ENCODE measurements at places on chromosomes 6 and 20. TPM values are rescaled to one million over a fixed set of nuclear protein-coding genes. Genes with fewer than 3 reads are reported as not detected.

SCRT2 gene
- total RNA-seq = not detected

CDKAL1 gene
- total RNA-seq = 14.7 TPM

TAAR9 gene
- total RNA-seq = not detected

RNF182 gene
- 5.0 TPM for total RNA-seq

KCNS1 gene
- 2.0 TPM for total RNA-seq

PI16 gene
- 3.8 TPM for total RNA-seq

CST4 gene
- total RNA-seq = not detected

COL9A1 gene
- 1.7 TPM for total RNA-seq

GNAS-AS1 gene
- total RNA-seq = 0.80 TPM

SLC17A3 gene
- total RNA-seq = not detected

CD93 gene
- 239 TPM for total RNA-seq

NR2E1 gene
- total RNA-seq = not detected

EBF4 gene
- total RNA-seq = 15.8 TPM

ELOVL5 gene
- total RNA-seq = 91.0 TPM

PTPRT gene
- total RNA-seq = 10.6 TPM

DNA sequence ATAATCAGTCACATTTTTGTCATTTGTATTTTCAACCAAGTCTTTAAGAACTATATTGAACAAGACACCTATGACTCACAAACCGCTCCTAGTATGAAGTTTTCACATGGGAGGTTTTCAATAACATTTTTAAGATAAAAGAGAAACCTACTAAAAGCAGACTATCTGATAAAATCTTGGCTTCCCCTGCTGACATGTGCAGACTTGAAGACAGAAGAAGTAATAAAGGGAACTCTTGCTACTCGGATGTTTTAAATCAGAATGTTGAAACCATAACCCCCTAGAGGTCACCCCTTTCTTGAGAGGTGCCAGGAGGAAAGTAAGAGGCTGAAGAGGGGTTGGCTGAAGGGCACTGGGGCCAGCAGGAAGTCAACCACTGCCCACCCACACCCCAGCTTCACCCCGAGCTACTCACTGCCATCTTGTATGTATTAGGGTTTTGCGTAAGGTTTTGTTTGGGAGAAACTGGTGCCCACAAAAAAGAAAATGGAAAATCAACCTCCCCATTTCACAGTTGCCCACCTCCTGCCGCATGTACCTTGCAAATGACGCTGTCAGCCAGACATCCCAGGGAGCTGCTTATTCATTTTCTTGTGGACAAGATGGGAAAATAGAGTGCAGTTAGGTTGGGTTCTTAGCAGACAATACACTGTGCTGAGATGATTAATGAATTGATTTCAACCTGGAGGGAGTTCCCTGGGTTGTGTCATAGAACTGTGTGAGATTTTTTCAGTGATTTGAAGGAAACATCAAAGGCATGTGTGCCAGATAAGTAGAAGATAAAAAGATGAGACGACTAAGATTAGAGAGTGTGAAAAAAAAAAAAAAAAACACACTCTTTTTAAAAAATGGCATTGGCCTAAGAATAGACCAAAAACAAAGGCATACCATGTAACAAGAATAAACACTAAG lies 83.2 kb upstream of the TAB2 start:
- no peaks in the 10 kb centered on the region for H3K27me3 ChIP-seq
- no peak overlapping the region for H3K27ac ChIP-seq
- H3K4me3 ChIP-seq = no peak overlapping the region
- DNase-seq = no peak
- no peaks in the 10 kb centered on the region for H3K4me1 ChIP-seq
- H3K36me3 ChIP-seq = no peaks in the 10 kb centered on the region

- H3K27me3 ChIP-seq = no peaks in the 10 kb centered on the region
- peak; percentile 9 for DNase-seq
- no peak overlapping the region for H3K4me3 ChIP-seq
- H3K27ac ChIP-seq = no peak overlapping the region
- H3K36me3 ChIP-seq = no peaks in the 10 kb centered on the region
Observed at GRCh38 chr20:61370841-61371303, 118.8 kb downstream of the CDH4 start.

DNA sequence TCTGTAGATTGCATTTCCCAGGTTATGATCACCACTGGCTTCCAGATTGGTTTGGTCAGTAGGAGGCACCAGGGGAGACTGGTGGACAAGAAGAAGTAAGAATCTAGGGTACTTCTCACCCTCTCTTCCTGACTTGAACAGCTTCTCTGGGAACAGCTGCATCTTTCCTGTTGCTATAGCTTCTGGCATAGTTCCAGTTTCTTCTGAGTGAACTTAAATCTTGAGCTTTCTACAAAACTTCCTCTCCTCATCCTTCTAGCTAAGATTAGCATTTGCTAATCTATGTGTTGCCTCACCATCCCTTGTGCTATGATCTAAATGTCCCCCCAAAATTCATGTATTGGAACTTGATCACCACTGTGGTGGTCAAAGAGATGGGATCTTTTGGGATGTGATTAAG lies 724.6 kb downstream of the UTRN start:
- no peak overlapping the region for H3K27ac ChIP-seq
- H3K27me3 ChIP-seq = no peaks in the 10 kb centered on the region
- H3K36me3 ChIP-seq = no peaks in the 10 kb centered on the region
- DNase-seq = no peak

DNA sequence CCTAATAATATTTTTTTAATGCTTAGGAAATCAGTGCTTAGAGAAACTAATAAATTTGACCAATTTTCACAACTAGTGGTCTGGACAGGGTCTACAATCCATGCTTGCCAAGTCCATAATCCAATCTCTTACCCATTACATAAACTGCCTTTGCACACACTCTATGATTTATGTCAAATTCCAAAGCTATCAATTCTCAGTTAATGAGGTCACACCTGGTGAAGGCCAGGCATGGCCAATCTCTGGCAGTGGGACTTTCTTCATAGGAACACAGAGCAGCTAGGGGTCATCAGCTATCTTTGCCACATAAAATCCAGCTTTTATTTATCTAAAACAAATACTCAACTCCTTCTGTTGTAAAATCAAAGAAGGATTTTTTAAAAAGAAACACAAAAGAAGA lies 21.2 kb downstream of the PAK5 start:
- H3K4me1 ChIP-seq = no peaks in the 10 kb centered on the region
- no peak for DNase-seq
- no peaks in the 10 kb centered on the region for H3K27me3 ChIP-seq

- no peak overlapping the region for H3K27ac ChIP-seq
- no peak overlapping the region for H3K4me3 ChIP-seq
- no peak for DNase-seq
- H3K4me1 ChIP-seq = no peaks in the 10 kb centered on the region
Observed at GRCh38 chr20:43761386-43762340, 34.9 kb upstream of the GTSF1L start.

- no peaks in the 10 kb centered on the region for H3K36me3 ChIP-seq
- no peak overlapping the region for H3K4me3 ChIP-seq
- H3K27ac ChIP-seq = no peak overlapping the region
- H3K4me1 ChIP-seq = peaks cover 4% of the 10 kb centered on the region
- H3K27me3 ChIP-seq = no peaks in the 10 kb centered on the region
Observed at GRCh38 chr6:155366325-155366724, 52.0 kb upstream of the TFB1M start.

- H3K27ac ChIP-seq = peak within 1 kb of the TSS; percentile 49
- peaks cover 3% of the 10 kb centered on the region for H3K36me3 ChIP-seq
- peak; percentile 87 for DNase-seq
- H3K4me3 ChIP-seq = peak within 1 kb of the TSS; percentile 78
- H3K27me3 ChIP-seq = no peaks in the 10 kb centered on the region
Observed at GRCh38 chr6:73452107-73452461, at the start of gene CGAS. CGAS (minus strand) TSS chr6:73452297; CDS start chr6:73452181, 116 bp downstream.

- no peak overlapping the region for H3K4me3 ChIP-seq
- H3K27me3 ChIP-seq = no peaks in the 10 kb centered on the region
- DNase-seq = no peak
Observed at GRCh38 chr6:16504609-16505008, 256.7 kb downstream of the ATXN1 start.

DNA sequence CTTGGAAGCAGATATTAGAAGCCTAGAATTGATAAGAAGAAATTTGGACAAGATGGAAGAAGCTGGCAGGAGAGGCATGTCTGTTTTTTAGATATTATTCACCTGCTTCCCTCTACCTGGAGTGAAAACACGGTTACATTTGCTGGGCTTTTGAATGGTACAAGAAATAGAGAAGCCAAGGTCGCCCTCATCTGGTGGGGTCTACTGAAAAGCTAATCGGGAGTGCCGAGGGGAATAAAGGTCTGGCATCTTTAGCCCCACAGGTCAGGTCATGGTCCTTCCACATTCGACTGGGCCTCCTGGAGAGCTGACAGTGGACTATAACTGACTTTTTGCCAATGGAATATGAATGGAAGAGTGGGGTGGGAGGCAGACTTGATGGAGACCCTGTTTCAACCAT lies 4.6 kb upstream of the C2 start:
- no peak overlapping the region for H3K4me3 ChIP-seq
- H3K27ac ChIP-seq = no peak overlapping the region
- no peaks in the 10 kb centered on the region for H3K36me3 ChIP-seq
- no peaks in the 10 kb centered on the region for H3K4me1 ChIP-seq
- DNase-seq = no peak

- peaks cover 9% of the 10 kb centered on the region for H3K4me1 ChIP-seq
- no peak overlapping the region for H3K4me3 ChIP-seq
- H3K27me3 ChIP-seq = no peaks in the 10 kb centered on the region
- DNase-seq = no peak
- no peak overlapping the region for H3K27ac ChIP-seq
Observed at GRCh38 chr6:25483943-25484342, 168.1 kb upstream of the SCGN start.

DNA sequence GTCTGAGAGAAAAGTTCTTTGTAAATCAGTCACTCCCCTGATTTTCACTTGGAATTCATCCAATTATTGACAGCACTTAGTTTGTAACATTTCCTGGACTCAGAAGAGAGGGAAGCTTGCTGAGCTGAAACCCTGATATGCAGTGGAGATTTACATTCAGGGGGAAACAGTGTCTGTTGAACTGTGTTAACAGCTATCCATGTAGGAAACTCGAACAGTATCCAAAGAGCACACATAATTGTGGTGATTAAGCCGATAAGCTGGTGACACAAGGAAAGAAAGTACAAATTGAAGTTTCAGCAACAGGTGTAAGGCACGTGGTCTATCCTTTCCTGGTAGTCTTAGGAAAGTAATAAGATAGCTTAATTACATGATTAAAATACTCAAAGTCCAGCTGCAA lies 78.1 kb upstream of the FLRT3 start:
- no peak for DNase-seq
- no peak overlapping the region for H3K27ac ChIP-seq
- no peaks in the 10 kb centered on the region for H3K4me1 ChIP-seq
- H3K36me3 ChIP-seq = no peaks in the 10 kb centered on the region

- DNase-seq = no peak
- no peak overlapping the region for H3K4me3 ChIP-seq
- H3K27ac ChIP-seq = no peak overlapping the region
- no peaks in the 10 kb centered on the region for H3K27me3 ChIP-seq
- H3K36me3 ChIP-seq = no peaks in the 10 kb centered on the region
- H3K4me1 ChIP-seq = peaks cover 12% of the 10 kb centered on the region
Observed at GRCh38 chr6:21750575-21750974, 157.0 kb downstream of the SOX4 start.

- no peak overlapping the region for H3K27ac ChIP-seq
- no peaks in the 10 kb centered on the region for H3K27me3 ChIP-seq
- no peaks in the 10 kb centered on the region for H3K36me3 ChIP-seq
Observed at GRCh38 chr20:39083761-39084160, 121.6 kb downstream of the DHX35 start.

DNA sequence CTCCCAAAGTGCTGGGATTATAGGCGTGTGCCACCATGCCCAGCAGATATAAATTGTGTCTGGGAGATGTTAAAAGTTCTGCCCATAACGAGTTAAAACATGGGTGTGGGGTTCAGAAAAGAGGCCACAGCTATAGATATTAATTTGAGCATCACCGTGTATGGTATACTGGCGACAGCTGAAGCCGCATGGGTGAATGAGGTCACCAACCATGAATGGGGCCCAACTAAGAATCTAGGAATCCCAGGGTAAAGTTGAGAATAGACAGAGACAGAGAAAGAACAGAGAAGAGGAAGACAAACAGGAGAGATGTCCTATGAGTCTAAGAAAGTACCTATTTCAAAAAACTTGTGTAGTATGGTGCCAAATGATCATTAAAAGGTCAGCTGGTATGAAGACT lies 50.9 kb downstream of the ILRUN start:
- no peak for DNase-seq
- H3K36me3 ChIP-seq = peaks cover 8% of the 10 kb centered on the region
- H3K4me3 ChIP-seq = no peak overlapping the region
- peaks cover 12% of the 10 kb centered on the region for H3K4me1 ChIP-seq

- DNase-seq = no peak
- H3K4me3 ChIP-seq = no peak overlapping the region
- no peaks in the 10 kb centered on the region for H3K36me3 ChIP-seq
- no peaks in the 10 kb centered on the region for H3K27me3 ChIP-seq
Observed at GRCh38 chr20:9215539-9215938, 146.7 kb downstream of the PLCB4 start.

DNA sequence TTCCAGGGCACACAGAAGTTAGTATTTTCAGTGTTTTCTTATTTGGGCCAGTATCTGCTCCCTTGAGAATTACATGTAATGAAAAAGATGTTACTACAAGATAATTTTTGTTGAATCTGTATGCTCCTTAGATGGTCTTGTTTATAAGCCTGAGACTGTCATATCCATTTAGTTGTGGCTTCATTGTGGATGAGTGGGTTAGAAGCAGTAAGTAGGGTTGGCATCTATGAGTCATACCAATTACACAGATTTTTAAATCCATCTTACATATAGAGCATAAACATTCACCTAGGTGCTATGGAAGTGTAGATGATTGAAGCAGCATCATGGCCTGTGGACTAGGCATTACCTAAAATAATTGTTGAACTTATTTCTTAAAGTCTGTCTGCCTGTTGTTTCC lies 13.5 kb upstream of the BAG2 start:
- H3K4me3 ChIP-seq = no peak overlapping the region
- H3K27me3 ChIP-seq = no peaks in the 10 kb centered on the region
- peaks cover 14% of the 10 kb centered on the region for H3K36me3 ChIP-seq
- no peaks in the 10 kb centered on the region for H3K4me1 ChIP-seq

DNA sequence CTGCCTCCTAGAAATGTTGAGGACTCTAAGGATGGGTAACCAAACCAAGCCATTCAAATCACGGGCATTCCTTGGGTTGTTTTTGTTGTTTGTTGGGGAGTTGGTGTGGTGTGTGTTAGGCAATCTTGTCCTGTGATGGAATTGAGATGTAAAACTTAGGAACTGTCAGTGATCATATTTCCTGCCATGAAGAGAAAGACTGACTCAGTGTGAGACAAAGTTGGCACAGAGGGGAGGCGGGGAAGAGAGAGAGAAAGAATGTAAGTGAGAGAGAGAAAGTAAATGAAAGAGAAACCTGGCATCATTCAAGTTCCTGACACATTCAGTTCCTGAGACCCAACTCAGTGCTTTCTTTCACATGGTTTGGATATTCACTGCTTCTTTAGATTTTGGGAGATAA lies 21.6 kb upstream of the FBXO30 start:
- H3K4me1 ChIP-seq = no peaks in the 10 kb centered on the region
- no peaks in the 10 kb centered on the region for H3K27me3 ChIP-seq
- no peaks in the 10 kb centered on the region for H3K36me3 ChIP-seq

Measured in lung (tissue), 17 donors.